ENCODE measurements at places on chromosomes 7 and 10. TPM values are rescaled to one million over a fixed set of nuclear protein-coding genes. Genes with fewer than 3 reads are reported as not detected.
A peak's percentile ranks its signal among the peaks of the same experiment; 100 is the strongest.

GRCh38 chr7:76206633-76207032, 4.9 kb downstream of the SRRM3 start:
- DNase-seq: no peak

Gene SLC39A12
- not detected for total RNA-seq

GRCh38 chr10:77628906-77629730, 8.5 kb downstream of the KCNMA1 start:
- DNase-seq: no peak

DNA sequence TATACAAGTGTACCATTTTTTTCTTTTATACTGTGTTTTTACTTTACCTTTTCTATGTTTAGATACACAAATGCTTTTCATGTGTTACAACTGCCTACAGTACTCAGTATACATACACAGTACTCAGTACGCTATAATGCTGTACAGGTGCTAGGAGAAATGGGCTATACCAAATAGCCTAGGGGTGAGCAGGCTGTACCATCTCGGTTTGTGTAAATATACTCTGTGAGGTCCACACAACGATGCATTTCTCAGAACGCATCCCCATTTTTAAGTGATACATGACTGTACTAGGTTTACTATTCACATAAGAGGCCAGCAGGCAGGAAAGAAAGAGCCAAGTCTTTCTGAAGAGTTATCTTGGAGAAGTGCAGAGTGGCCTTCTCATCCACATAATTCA, 426.4 kb upstream of the MTPN start:
- DNase-seq: no peak

- DNase-seq: peak; percentile 33
These were observed 575 bp downstream of the DLG5 start for GRCh38 chr10:77925795-77926565.

Gene SLC16A9
- 1.0 TPM for total RNA-seq

DNA sequence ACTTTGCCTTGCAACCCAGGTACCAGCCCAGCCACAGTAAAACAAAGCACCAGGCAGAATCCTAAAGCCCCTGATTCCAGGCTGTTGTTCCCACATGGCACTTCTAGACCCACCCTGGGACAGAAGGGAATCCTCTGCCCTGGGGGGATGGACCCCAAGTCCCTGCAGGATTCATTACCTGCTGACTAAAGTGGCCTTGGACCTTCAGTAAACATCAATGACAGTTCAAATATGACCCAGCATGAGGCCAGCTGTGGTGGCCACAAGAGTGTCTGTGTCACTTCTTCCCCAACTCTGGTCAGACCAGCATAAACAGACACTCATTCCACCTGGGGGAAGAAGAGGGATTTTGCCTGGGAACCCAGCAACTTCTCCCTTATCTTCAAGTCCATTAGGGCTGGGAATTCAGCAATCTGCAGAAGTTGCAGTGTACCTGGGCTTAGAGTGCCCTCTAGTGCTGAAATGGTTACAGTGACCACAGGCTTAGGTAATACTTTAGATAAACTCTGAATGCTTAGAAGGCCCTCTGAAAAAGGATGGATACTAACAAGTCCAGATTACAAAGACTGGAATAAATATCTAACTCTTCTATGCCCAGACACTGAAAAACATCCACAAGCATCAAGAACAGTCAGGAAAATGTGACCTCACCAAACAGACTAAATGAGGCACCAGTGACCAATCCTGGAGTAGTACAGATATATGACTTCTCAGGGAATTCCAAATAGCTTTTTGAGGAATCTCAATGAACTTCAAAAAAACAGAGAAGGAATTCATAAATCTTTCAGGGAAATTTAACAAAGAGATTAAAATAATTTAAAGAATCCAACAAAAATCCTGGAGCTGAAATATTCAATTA, 108.5 kb upstream of the TMEM168 start:
- DNase-seq: peak; percentile 37

DNA sequence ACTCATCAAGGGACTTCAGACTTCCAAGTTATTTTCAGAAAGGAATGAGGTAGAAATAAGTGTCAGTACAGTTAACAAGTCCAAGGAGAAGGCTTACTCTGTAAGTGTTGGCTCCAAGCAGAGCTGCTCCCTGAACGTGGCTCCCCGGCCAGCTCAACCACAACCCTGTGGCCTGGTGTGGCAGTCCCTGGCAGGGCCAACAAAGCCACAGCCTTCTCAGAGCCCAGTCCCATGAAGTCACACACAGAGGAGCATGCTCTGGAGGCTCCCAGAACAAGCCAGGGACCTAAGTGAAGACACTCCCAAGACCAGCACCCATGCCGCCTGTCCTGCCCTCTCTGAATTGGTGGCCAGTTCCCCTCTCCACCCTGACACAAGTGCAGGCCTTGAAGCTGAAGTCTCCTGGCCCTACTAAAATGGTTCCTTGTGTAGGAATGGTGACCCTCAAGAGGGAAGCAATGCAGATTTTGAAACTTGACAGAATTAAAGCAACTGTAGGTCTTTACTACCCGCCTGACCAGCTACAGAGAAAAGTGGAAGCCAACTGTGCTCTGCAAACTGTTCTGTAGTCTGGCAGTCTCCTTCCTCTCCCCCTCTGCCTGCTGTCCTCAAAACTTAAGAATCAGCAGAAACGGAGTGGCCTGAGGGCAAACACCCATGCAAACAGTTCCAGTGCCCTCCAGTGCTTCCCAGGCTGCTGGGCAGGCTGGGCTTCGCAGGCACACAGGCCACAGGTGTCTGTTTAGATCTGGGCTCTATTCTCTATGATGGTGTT, 51.1 kb downstream of the NOD1 start:
- no peak for DNase-seq

GRCh38 chr10:101164020-101164419, 32.9 kb downstream of the TLX1 start:
- DNase-seq: no peak

DNA sequence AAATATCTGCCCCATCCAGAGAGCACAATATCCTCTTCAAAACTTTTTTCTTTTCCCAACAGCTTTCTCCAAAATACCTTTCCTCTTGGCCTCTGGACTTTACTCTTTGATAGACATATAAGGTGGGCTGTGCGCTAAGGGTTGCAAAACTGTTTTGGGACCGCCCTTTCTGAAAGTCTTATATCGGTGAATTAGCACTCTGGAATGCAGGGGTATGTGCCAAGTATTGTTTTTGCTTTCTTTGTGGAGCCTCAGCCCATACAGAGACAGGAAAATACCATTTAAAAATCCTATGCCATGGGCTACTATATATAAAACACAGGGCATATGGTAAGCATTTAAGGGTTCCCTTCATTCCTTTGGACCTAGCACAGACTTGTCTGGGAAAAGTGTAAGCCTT, 37.7 kb downstream of the PPP1R17 start:
- DNase-seq: no peak

- peak; percentile 33 for DNase-seq
These were observed 1.4 kb downstream of the TRA2A start for GRCh38 chr7:23530405-23530804.

GRCh38 chr7:55778631-55779030, 83.9 kb downstream of the SEPTIN14 start:
- no peak for DNase-seq

DNA sequence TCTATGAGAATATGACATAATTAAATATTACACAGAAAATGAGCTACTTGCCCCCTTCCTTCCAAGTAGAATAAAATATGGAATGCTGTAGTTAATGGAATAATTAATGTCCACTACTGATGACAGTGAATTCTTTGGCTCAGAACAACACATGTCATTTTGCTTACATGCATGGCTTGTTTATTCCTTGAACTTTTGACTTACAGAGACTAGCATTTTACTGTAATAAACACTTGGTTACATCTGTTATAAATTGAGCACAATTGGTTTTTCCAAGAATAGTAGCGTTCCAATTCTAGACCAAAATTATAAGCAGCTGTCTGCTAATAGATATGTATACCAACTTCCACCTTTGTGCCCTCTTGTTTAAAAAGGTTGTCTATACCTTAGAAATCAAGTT, 286.7 kb downstream of the OTUD1 start:
- DNase-seq: no peak

Gene HOXA9
- total RNA-seq: not detected

- DNase-seq: peak; percentile 60
These were observed 197.4 kb downstream of the RNLS start for GRCh38 chr10:88385601-88386203.

DNA sequence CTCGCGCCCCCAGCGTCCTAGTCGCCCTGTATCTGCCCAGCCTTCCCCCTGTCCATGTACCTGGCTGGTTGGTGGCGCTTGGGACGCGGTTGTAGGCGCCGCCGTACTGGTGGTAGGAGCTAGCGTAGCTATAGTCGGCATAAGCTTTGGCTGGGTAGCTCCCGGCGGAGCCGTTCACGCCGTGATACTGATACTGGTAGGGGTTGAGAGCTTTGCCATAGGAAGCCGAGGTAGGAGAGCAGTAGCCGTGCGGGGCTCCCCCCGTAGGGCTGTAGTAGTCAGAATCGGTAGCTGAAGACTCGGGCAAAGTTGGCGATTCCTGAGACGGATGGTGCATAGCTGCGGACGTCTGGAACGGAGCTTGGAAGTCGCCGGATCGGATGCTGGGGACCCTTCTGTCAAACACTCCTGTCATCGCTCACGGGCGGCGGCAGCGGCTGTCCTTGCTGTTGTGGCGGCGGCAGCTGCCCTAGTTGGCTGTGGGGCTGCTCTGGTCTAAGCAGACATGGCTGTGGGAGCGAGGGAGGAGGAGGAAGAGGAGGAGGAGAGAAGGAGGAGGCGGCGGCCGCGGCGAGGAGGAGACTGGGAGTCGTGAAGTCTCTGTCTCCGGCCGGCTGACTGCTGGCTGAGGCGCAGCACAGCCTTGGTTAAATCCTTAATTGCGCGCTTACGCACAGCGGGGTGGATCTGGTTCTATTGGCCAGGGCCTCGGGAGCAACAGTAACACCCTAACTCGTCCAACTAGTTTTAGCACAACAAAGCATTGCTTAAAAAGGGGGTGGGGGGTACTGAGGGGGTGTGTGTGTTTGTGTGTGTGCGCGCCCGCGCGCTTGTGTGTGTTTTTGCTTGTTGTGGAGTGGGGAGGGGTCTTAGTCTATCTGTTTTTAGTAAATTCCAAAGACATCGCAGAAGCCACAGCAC, at the start of gene DLX5:
Gene DLX5 (minus strand): TSS at position 623 of the 921 bp plus-strand sequence. CDS start 208 bp downstream, at position 415.
- no peak for DNase-seq

DNA sequence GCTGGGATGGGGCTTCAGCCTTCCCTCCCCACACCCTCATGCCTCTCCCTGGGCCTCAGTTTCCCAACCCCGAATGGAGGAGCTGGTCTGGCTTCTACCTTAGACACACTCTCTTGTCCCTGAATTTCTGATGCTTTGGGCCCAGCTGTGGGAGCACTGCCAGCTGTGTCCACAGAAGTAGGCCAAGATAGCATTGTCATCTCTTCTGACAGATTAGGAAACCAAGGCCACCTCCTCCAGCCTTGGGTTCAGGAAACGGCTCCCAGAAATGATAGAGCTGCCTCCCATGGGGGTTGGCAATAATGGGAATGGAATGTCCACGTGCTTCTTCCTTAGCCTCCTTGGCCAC, 1.3 kb downstream of the PPIF start:
- peak; percentile 3 for DNase-seq

DNA sequence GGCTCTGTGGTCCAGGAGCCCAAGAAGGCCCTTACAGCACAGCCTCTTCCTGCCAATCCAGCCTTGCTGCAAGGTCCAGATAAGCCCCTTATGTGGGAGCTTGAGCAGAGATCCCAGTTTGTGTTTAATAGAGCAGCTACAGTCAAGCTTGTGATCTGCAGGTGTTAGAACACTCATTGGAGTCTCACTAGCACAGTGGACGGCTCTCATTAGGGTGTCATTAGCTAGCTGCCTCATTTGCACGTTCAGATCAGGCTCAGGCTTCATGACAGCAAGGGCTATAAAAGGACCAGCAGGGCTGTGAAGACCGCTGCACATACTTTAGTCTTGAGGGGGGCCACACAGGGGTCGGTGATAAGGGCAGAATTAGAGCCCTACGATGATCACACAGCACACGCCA, 443.2 kb downstream of the RPS24 start:
- no peak for DNase-seq

- DNase-seq: no peak
These were observed 61.9 kb upstream of the MAGI2 start for GRCh38 chr7:79515358-79515757.

Gene IKZF1
- total RNA-seq: 208 TPM

DNA sequence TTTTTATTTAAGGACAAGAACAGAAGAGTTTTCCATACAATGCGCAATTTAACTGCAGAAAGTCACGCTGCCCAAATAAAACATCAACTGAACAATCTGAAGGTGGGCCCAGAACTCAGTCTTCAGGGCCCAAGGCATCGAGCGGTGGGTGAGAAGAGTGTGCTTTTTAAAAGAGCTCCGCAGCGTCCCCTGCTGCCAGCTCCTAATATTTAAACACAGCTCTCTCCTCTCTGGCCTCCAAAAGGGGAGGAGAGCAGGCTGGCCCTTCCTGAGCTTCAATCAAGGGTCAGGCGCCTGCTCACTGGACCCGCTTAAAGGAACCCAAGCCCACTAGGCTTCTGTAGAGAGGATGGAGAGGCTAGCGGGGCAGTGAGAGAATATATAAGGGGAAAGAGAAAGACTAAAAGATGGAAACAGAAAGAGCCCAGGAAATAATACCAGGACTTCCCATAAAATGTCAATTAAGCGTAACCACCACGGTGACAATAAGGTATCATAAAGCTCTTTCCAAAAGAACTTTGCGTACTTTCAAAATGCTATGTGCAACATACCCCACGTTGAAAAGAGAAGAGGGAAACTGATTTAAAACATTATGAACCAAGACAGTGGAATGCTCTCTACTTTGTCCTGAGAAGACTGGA, 2.8 kb downstream of the FAM53B start:
- peak; percentile 72 for DNase-seq

Gene NANOS1
- total RNA-seq: not detected

Gene PTPRN2
- 0.35 TPM for total RNA-seq

DNA sequence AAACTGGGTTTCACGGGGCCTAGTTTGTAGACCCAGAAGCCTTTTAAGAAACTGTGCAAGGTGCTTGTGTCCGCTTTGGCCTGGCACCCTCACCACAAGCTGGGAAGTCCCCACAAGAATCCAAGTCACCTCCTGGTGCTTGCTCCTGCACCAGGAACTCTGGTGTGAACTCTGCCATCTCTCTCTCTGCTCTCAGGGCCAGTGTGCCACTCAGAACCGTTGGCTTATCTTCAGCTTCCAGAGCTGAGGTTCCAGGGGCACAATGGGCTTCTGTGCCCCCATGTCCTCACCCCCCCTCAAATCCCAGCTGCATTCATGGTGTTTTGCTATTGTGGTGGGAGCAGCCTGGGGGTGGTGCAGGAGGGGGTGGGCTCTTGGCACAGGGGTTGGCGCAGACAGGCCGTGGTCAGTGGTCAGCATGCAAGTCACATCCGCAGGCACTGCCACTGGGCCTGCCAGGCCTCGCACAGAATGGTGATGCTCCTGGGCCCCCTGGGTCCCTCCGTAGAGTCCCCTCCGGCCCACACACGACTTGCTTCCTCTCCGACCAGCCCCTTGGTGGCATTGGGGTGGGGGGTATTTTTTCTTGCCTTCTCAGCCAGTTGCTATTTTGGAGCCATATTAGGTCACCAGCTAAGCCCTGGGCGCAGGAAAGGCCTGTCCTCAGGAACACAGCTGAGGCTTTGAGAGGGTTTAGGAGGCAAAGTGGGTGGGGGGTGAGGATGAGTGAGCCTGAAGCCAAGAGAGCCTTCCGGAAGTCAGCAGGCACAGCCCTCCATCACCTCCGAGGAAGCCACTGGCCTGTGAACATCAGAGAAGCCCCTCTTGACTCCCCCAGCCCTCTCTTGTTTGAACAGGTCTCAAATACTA, 3.0 kb downstream of the ZCCHC24 start:
- DNase-seq: no peak

Gene CYP3A4
- 0.14 TPM for total RNA-seq

Gene EIF5AL1
- 0.07 TPM for total RNA-seq

Gene ZNF800
- 26.4 TPM for total RNA-seq

Measured in activated naive CD4-positive, alpha-beta T cell treated with anti-CD3 and anti-CD28 coated beads, Interleukin-2, amount 50 U/mL, for 72 hours (primary cell).